Uterus (tissue), 4 donors: ENCODE measurements at places on chromosomes 6 and 20. TPM values are rescaled to one million over a fixed set of nuclear protein-coding genes. Genes with fewer than 3 reads are reported as not detected.

DNA sequence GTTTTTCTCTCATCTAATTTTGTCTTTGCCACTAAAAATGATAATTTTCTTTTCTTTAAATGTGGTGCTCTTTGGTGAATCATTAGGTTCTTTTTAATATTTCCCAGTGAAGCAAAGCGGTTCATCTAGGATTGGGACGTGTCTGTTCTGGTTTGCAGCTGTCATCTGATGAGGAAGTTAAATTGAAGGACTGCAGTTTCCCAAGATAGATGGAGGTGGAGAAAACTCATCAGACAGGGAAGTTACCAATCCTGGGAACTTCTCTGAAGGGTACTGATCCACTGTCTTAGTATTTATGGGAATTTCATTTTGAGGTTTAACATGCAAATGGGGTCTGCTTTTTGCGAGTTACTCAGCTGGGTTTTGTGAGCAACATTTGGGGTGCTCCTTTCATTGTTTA is 2.4 kb upstream of the AARS2 start:
- DNase-seq, result no peak

The SGK2 gene
- total RNA-seq, result not detected

The FUCA2 gene
- 24.9 TPM for total RNA-seq

DNA sequence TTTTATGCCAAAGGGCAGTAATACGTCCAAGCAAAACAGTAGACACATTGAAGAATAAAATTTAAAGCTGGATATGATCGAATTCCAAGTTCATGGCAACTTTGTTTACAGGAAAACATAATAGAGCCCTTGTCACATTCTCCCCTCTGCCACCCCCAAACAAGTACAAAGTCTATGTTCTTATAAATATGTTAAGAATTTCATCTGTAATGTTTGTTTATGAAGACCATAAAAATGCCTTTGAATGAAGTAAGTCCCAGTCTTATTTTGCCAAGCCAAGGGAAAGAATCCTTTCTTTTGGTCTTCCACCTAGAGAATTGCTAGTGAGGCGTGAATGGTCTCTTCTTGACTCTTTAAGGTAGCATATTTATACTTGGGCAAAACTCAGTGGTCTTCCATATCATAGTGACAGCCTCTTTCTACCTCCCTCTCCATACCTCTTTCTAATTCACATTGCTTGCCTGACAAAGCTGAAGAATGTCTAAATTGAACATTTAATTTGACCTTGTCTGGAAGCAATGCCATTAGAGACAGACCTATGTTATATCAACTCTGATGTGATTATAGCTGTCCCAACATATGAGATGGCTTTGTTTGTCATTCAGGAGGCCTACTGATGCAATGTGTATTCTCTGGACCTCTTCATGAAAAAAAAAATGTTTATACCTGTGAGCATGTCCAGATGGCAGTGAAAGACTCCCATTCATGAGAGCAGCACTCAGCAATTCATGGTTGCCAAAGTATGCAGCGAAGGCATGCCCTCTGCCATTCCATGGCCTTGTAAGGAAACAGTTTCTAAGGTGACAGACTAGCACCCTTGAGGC is 70.6 kb upstream of the CCN2 start:
- DNase-seq, result no peak

DNA sequence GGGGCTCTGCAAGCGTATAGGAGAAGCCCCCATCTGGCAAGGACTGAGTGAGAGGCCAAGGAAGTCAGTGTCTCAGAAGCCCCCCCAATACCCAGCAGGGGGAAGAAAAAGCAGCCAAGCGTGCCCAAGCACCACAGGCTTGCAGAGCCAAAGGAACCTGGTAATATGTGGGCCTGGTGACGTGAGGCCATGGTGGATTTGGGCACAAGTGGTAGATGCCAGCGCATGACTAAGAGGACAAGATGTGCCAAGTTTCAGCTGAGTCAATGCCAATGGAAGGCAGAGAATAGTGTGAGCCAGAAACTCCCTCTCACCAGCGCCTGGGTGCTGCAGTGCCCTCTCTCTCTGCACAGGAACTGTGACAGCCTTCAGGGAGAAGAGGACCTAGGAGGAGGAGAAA is 110.0 kb downstream of the QRSL1 start:
- DNase-seq, result no peak

DNA sequence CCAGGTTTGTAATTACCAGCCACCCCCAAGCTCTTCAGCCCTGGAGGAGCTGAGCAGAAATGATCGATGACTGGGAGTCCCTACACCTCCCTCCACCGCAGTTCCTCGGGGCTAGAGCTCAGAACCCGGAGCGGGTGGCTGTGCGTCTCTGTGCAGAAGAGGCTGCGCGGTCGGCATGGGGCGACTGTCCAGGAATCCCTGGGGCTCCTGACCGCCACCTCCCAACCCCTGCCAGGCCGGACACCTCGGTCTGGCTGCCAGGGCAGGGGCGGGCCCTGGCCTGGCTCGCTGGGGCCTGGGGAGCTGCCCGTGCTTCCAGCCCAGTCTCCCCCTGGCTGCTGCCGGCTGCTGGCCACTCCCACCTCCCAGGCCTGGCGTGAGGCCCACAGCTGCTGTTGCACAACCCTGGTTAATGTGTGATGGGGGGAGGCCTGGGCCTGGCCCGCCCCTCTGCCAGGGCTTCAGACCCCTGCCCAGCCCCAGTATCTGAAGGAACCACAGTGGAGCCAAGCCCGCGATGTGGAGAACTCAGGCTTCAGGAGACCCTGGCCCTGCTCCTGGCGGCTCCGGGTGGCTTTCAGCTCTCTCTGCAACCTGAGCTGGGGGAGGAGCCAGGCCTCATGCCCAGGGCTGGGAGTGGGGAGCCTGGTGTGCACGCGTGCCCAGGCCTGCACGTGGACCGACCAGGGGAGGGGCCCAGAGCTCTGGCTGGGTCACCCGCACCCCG is 1.2 kb downstream of the SLC2A4RG start:
- DNase-seq, result peak; percentile 96

The OR12D3 gene
- not detected for total RNA-seq

The DEFB124 gene
- total RNA-seq, result not detected

DNA sequence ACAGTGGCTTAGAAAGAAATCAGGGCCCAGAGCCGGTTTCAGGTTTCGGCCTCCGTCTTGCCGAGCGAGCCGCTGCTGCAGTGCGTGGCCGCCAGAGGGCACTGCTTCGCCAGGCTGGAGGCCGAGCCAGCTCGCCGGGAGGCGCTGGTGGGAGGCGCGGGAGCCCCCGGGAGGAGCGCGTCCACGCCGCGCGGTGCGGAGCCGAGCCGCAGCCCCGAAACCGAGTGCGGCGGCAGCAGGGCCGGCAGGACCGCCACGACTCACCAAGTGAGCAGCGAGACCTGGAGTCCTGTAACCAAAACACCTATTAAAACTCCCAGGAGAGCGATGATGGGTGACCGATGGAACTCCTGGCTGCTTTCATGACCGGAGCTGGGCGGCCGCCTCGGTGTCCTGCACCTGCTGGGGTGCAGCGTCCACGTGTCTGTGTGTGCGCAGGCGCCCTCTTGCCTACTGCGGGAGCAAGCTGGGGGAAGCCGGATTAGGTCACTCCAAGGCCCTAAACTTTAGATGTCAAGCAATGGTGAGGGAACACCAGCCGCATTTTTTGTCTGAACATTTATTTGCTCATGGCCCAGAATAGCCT is 186.9 kb upstream of the UST start:
- DNase-seq, result peak; percentile 82

DNA sequence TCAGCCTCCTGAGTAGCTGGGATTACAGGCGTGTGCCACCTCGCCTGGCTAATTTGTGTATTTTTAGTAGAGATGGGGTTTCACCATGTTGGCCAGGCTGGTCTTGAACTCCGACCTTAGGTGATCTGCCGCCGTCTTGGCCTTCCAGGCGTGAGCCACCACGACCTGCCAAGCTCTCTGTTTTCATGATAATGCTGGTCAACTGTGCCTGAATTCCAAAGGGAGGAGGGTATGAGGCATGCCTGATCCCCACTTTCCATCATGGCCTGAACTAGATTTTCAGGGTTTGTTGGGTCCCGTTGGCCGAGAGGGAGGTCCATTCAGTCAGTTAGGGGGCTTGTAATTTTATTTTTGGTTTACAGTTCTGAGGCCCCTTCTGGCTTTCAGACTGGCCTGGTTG is 28.0 kb upstream of the ANGPT4 start:
- DNase-seq, result no peak

DNA sequence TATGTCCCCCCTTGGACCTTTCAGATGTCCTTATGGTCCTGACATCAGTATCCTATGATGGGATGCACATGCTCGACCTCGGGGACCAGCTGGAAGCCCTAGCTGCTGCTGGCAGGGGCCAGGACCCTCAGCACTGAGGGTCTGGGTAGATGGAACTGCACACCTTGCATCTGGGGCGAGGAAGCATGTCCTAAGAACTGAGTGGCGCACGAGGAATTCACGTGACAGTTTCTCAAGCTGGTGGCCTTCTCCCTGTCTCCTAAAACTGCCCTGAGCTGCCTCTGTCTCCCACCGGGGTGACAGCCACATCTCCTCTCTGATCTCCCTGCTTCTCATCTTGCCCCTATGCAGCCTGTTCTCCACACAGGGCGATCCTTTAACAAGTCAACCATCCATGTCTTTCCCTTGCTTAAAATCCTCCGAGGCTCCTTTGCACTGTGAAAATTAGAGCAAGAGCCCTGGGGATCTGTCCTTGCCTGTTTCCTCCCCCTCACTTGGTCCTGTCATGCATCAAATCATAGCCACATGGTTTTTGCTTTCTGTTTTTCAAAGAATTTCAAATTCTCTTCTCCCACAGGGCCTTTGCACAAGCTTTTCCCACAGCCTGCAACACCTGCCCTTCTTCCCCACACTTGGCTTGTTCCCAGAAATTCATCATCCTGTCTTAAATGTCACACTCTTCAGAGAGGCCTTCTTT is 107.7 kb downstream of the CDH26 start:
- no peak for DNase-seq

GRCh38 chr20:53355790-53356189 is 237.8 kb downstream of the ZNF217 start:
- no peak for DNase-seq

DNA sequence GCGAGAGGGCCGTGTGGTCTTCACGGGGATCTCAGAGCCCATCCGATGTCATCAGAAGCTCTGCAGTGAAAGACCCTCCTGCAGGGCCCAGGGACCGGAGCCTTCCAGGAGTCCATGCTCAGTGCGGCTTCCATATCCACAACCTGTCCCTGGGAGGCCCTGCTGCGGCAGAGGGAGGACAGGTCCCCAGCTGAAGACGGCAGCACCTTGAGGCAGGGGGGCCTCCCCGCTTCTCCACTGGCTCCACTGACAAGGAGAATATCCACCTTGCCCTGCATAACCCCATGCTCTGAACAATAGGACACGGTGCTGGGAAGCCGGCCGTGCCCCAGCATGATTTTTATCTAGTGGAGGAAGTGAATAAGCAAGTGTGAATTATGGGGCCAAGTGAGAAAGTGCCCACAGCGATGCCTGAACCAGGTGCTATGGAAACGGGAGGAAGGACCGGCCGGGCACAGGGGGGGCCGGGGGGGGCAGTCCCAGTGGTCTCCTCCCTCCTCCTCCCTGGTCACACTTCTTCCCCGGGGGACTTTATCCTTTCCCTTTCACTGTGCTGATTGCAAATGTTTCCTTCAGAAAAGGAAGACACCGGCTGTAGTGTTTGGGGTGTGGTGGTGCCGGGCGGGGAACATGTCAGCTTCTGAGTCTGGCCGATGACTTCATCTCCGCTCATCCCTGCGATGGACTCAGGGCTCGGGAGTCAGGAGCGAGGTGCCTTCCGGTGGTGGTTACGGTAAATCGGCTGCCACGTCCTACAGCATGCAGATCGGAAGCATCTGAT is 225.1 kb downstream of the ERMARD start:
- no peak for DNase-seq

The CCN5 gene
- not detected for total RNA-seq

GRCh38 chr6:107489636-107490565 is at the start of gene SOBP:
Gene SOBP, plus strand, starts transcription at chr6:107490117. Its CDS starts 500 bp downstream, at chr6:107490617.
- peak; percentile 79 for DNase-seq

GRCh38 chr6:19836799-19837510 is at the start of gene ID4:
Gene ID4, plus strand, starts transcription at chr6:19837370. Its CDS starts 385 bp downstream, at chr6:19837755.
- DNase-seq, result peak; percentile 93

- peak; percentile 51 for DNase-seq
Observed at GRCh38 chr20:50837532-50838321, 42.9 kb downstream of the BCAS4 start.

- DNase-seq, result no peak
Observed at GRCh38 chr20:62192635-62193034, 9.8 kb downstream of the MTG2 start.

The BPIFB2 gene
- not detected for total RNA-seq

The HSPA12B gene
- total RNA-seq, result 19.7 TPM

The WFDC10B gene
- total RNA-seq, result not detected

DNA sequence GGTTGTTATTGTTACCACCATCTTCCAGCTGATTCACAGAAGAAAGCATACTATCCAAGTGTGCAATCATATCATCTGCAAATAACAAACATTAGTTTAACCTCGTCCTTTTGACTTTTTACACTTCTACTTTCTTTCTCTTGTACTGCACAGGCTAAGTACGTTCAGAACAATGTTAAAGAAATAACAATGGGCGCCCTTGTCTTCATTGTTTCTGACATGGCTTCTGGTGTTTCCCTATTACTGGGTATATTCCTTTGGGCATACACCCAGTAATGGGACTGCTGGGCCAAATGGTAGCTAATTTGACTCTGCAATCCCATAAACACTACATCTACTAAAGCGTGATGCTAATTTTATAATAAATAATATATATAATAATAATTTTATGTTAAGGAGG is 146.7 kb downstream of the GJA10 start:
- no peak for DNase-seq

GRCh38 chr6:166305562-166306117 is 2.6 kb downstream of the PRR18 start:
- no peak for DNase-seq

- DNase-seq, result peak; percentile 85
Observed at GRCh38 chr6:7725849-7726415, at the start of gene BMP6. Gene BMP6, plus strand, starts transcription at chr6:7726099. Its CDS starts 857 bp downstream, at chr6:7726956.

DNA sequence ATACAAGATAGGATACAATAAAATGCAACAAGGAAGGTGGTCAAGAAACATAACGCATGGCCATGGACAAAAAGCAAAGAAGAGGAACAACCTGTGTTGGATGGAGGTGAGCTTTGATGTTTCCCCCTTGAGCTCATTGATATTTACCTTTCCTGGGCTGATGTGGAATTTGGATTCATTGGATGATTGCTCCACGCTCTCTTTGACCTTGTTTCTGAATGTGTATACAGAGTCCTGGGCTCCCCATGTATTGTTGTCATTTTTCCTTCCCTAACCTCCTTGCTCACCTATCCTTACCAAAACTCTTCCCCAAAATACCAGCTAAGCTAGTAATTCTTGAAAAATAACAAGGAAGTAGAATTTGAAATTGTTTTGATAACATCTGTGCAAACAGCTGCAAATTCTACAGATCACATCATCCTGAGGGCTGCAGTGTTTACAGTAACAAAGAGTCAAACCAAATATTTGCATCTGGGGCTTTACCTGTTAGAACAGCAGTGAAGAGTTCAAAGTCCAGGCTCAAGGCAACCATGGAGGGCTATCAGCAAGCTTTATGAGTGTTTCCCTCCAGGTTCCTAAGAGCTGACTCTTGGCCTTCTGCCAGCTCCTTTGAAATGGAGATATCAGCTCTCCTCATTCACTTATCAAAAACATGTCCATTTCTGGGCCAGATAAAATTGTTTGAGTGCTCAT is 214.3 kb upstream of the MARCKS start:
- no peak for DNase-seq

- no peak for DNase-seq
Observed at GRCh38 chr6:106849676-106850332, 124.7 kb downstream of the CD24 start.

The LPIN3 gene
- 30.5 TPM for total RNA-seq

- DNase-seq, result no peak
Observed at GRCh38 chr6:89032599-89032998, 48.0 kb upstream of the PNRC1 start.
